ENCODE measurements at places on chromosomes 5 and 9.

DNA sequence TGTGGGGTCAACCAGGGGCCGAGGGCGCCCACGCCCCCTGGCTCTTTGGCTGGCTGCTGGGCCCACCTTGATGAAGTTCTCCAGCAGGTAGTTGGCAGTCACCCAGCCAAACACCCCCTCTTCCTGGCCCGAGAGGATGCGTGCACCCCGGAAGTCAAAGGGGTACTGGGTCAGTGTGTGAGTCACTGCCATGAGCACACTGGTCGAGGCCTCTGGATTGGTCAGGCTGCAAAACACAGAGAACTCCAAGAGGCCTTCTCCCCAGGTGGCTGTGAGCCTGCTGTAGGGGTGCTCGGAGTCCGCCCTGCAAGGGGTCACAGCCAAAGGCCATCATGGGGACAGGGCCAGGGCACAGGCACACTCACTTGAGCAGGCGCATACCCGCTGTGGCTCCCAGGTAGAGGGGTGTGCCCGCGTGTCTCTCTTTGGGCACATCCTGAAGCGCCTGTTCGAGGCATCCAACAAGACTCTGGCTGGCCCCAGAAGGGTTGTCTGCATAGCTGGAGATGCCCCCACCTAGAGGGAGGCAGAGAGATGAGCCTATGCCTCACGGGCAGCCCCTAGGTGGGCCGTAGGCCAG is 2.6 kb downstream of the ENTPD2 start:
- DNase-seq: no peak

DNA sequence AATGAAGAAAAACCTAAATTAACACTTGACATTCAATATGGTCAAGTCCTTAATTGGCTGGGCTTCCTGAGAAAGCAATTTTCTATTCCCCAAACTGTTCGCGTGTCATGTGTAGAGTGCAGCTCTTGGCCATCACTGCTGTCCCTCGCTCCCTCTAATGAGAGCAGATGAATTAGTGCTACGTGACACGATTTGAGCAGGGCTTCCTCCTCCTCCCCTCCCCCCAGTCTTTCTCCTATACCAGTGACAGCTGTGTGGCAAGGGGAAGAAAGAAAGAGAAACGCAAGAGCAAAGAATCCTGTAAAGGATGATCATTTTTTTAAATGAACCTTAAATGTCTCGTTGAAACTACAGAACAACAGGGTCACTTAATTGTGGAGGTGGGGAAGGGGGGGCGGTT is 159.6 kb downstream of the BNC2 start:
- DNase-seq: no peak

DNA sequence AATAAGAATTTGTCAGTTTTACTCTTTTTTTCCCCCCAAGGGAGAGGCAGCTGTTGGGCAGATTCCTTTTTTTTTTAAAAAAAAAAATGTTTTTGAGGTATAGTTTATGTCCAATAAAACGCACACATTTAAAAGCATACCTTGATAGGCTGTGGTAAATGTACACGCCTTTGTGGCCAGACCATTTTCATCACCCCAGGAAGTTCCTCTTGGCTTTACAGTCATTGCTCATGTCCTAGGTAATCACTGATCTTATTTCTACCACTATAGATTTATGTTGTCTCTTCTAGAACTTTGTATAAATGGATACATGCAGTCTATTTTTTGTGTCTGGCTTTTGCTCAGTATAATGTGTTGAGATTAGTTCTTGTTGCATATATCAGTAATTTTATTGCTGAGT is 9.8 kb downstream of the SUB1 start:
- no peak for DNase-seq

GRCh38 chr5:9466697-9467096 is 79.2 kb downstream of the SEMA5A start:
- no peak for DNase-seq

DNA sequence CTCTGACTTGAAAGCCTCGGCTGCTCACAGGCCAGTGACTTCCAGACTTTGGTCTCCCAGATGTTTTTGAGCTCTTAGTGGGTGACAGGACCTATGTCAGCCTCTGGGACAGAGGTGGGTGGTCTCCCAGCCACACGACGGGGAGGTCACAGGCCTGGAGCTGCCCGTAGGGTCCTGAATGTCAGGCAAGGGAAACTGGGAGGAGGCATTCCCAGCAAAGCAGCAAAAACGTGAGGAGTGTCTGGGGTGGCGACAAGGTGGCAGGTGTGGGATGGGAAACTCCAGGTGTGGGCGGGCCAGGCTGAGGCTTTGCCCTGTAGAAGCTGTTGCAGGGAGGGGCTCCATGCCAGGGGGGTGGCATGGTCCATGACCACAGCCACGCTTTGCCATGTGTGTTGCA is 110.5 kb downstream of the CACNA1B start:
- no peak for DNase-seq

Measured in stimulated activated CD4-positive, alpha-beta T cell treated with anti-CD3 and anti-CD28 coated beads, Interleukin-4, amount 100 ng/mL, for 1 hour (primary cell).